T-helper 2 cell treated with Interferon-gamma antibody and Interleukin-4, amounts not matched to agents 5 μg/mL and 100 μg/mL, for 36 hours (primary cell): ENCODE measurements at places on chromosomes 13 and 19.
A peak's percentile ranks its signal among the peaks of the same experiment; 100 is the strongest.

DNA sequence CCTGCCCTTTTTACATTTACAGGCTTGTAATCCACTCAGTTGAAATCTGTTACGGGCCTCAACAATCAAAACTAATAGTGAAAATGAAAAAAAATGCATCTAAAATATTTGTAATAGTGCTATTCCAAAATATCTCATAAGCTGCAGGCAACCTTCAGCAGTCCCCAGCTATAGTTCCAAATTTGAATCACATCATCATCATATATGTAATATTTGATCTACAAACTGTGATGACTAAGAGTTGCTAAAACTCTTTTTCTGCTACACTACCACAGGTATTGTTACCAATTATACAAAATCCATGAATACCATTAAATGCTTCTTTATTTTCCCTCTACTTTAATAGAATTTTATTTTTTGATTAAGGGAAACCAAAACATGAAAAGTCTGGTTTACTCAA, 121.4 kb upstream of the RFC3 start:
- H3K27me3 ChIP-seq = peaks cover 4% of the 10 kb centered on the region
- H3K27ac ChIP-seq = no peak overlapping the region
- H3K4me3 ChIP-seq = no peak overlapping the region
- DNase-seq = no peak
- H3K4me1 ChIP-seq = no peaks in the 10 kb centered on the region

DNA sequence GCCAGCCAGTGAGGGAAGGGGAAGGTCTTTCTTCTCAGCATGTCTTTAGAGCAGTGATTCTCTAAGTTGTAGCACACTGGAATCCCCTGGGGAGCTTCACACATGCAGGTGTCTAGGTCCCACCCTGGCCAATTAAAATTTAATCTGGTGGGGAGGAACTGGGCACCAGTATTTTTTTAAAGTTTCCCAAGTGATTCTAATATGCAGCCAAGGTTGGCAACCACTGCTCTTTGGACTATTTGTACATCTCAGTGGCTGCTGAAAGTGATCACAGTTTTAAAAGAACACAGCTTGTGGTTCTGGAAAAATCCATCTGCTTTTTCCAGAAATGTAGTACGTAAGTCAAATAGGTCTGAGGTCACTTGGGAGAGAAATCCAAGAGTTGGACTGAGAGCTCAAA, 10.7 kb upstream of the KATNAL1 start:
- H3K27me3 ChIP-seq = no peaks in the 10 kb centered on the region
- DNase-seq = no peak
- peaks cover 4% of the 10 kb centered on the region for H3K36me3 ChIP-seq
- no peak overlapping the region for H3K4me3 ChIP-seq

GRCh38 chr13:29676941-29677452, 81.5 kb upstream of the SLC7A1 start:
- no peak for DNase-seq
- H3K36me3 ChIP-seq = no peaks in the 10 kb centered on the region
- H3K4me3 ChIP-seq = no peak overlapping the region
- no peak overlapping the region for H3K27ac ChIP-seq
- no peaks in the 10 kb centered on the region for H3K4me1 ChIP-seq
- peaks cover 9% of the 10 kb centered on the region for H3K27me3 ChIP-seq

DNA sequence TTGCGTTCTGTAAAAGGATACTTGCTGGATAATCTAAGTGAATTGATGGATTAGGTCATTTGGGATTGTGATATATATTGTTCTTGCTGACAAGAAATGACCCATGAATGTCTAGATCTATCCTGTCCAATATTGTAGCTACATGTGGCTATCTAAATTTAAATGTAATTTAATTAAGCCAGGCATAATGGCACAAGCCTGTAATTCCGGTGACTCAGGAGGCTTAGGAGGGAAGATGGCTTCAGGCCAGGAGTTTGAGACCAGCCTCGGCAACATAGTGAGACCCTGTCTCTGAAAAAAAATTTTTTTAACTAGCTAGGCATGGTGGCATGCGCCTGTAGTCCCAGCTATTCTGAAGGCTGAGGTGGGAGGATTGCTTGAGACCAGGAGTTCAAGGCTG, 39.3 kb upstream of the AKAP11 start:
- H3K27me3 ChIP-seq = no peaks in the 10 kb centered on the region
- H3K4me1 ChIP-seq = peaks cover 2% of the 10 kb centered on the region
- H3K36me3 ChIP-seq = peaks cover 11% of the 10 kb centered on the region
- DNase-seq = no peak
- no peak overlapping the region for H3K4me3 ChIP-seq
- no peak overlapping the region for H3K27ac ChIP-seq

- H3K4me3 ChIP-seq = no peak overlapping the region
- no peaks in the 10 kb centered on the region for H3K4me1 ChIP-seq
- no peak for DNase-seq
- no peaks in the 10 kb centered on the region for H3K27me3 ChIP-seq
- no peak overlapping the region for H3K27ac ChIP-seq
- H3K36me3 ChIP-seq = no peaks in the 10 kb centered on the region
Observed at GRCh38 chr13:93525087-93525486, 298.5 kb downstream of the GPC6 start.

DNA sequence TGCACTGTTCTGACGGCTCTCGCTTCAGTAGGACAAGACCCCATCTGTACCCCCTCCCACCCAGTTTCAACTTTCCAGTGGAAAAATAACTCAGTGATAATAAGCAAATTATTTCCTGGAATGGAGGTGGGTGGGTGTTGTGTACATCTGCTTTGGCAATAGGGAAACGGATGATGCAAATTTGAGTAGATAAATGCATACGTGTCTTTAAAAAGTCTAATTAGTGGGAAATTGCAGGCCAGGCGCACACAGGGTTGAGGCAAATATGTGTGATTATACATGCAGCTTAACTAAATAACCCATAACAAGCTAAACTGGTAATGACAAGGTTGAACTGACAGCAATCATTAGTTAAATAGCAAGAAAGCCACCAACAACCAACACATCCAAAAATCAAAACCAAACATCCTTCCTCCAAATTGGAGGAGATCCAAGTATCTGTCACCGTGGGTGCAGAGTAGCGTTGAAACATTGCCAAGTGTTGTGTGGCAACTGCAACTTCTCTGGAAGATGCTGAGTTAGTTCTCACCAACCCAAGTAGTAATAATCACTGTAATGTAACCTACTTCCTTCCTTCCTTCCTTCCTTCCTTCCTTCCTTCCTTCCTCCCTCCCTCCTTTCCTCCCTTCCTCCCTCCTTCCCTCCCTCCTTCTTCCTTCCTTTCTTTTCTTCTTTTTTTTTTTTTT, 54.6 kb downstream of the TRPM4 start:
- no peak for DNase-seq
- no peak overlapping the region for H3K27ac ChIP-seq
- H3K4me1 ChIP-seq = peaks cover 10% of the 10 kb centered on the region
- H3K4me3 ChIP-seq = no peak overlapping the region
- H3K27me3 ChIP-seq = no peaks in the 10 kb centered on the region

DNA sequence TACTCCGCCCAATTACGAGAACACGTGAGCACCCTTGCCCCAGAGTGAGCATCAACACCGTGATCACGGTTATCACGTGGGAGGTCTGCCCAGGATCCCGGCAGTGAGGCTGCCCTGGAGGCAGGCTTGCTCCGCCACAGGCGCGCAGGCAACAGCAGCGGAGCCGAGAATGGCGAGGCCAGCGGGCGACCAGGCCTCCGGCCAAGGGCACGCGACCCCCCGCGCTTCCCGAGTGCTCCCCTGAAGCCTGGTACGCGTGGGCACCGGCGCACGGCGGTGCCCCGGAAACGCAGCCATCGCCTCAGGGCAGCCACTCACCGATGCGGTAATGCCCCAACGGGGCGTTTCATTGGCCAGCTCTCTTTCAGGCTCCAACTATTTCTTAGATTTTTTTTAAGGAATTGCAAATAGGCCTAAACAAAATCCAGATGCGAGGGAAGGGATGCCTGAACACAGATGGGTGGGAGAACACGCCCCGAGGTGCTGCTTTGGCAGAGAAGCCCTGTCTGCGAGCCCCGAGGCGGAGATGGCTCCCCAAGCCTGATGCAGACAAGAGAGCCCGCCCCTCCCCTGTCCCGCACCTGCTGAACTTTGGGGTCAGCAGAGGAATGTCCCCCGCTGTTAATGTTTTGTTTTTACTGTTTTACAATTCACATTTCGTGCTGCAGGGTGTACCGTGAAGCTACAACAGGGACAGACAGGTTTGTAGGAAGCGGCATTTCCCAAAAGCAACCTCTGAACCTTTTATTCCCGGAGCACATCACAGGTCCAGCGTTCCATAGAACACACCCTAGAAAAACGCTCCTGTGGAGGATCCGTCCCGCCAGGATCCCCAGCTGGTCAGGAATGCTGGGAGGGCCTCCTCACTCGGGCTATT, 132.7 kb downstream of the ZDHHC20 start:
- H3K27me3 ChIP-seq = no peaks in the 10 kb centered on the region
- peaks cover 37% of the 10 kb centered on the region for H3K4me1 ChIP-seq
- no peak overlapping the region for H3K27ac ChIP-seq
- DNase-seq = no peak
- H3K4me3 ChIP-seq = no peak overlapping the region

DNA sequence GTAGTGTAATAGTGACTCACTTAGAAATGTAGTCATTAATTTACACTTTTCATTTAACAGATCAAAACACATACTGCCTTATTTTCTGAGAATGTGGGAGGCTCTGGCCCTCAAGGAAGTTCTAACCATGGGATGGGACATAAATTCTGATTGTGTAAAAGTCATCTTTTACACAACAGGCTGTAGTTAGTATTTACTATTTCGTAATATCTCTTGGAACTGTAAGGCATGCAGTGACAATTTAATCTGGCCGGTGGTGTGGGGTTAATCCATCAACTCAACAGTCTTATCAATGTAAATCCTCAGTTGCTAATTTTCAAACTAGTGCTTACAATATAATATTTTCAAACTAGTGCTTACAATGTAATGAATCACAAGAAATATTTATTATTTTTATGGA, 1599.2 kb downstream of the EFNB2 start:
- H3K27me3 ChIP-seq = no peaks in the 10 kb centered on the region
- no peaks in the 10 kb centered on the region for H3K36me3 ChIP-seq
- H3K4me1 ChIP-seq = no peaks in the 10 kb centered on the region

- no peak overlapping the region for H3K4me3 ChIP-seq
- H3K27me3 ChIP-seq = peaks cover 16% of the 10 kb centered on the region
- no peak overlapping the region for H3K27ac ChIP-seq
- peaks cover 4% of the 10 kb centered on the region for H3K4me1 ChIP-seq
- DNase-seq = no peak
Observed at GRCh38 chr13:113856716-113857065, 7.2 kb downstream of the GAS6 start.

DNA sequence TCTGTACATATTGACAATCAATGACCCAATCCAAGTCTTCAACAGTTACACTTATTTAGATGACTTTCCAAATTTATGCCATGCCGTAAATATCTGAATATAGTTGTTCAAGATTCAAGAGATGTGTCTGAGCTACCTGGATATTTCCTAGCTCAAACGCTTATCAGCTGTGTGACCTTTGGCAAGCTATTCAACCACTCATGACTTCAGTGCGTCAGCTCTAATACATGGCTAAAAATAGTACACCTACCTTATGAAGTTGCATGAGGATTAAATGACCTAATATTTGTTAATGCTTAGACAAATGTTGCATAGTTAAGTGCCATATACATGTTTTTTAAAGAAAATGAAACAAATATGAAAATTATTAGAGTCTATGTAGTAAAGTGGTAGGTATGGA, 704.1 kb downstream of the OLFM4 start:
- H3K27ac ChIP-seq = no peak overlapping the region
- H3K4me3 ChIP-seq = no peak overlapping the region
- no peak for DNase-seq

GRCh38 chr19:35935911-35936737, at the start of gene LRFN3:
Gene LRFN3, plus strand, starts transcription at chr19:35936374. Its CDS starts 3,052 bp downstream, at chr19:35939426.
- H3K27ac ChIP-seq = peak within 1 kb of the TSS; percentile 58
- H3K4me1 ChIP-seq = peaks cover 29% of the 10 kb centered on the region
- H3K27me3 ChIP-seq = no peaks in the 10 kb centered on the region

- peaks cover 38% of the 10 kb centered on the region for H3K36me3 ChIP-seq
- no peak for DNase-seq
- H3K27ac ChIP-seq = no peak overlapping the region
- no peaks in the 10 kb centered on the region for H3K27me3 ChIP-seq
- H3K4me1 ChIP-seq = peaks cover 20% of the 10 kb centered on the region
Observed at GRCh38 chr19:39839678-39840327, 5.8 kb upstream of the DYRK1B start.

DNA sequence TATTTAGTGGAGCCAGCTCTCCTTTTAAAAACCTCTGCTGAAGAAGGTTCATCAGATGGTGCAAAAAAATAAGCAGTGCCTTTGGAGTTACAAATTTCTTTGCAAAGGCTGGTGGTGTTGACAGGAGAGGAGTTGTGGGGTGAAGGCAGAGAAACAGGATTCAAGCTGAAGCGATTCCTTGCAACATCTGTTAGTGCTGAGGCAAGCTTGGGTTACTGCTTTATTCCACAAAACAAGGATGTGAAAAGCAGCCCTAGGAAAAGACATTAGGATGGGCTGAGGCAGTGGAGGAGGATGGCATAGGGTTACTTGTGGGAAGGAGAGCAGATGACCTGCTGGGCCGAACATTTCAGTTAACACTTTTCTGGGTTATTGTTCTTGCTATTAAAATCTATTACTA, 390.7 kb downstream of the DLEU7 start:
- no peaks in the 10 kb centered on the region for H3K4me1 ChIP-seq
- no peak overlapping the region for H3K4me3 ChIP-seq
- peaks cover 4% of the 10 kb centered on the region for H3K27me3 ChIP-seq
- no peak overlapping the region for H3K27ac ChIP-seq
- DNase-seq = no peak

- H3K4me1 ChIP-seq = no peaks in the 10 kb centered on the region
- H3K4me3 ChIP-seq = no peak overlapping the region
- H3K27ac ChIP-seq = no peak overlapping the region
- no peak for DNase-seq
Observed at GRCh38 chr13:92487238-92487637, 739.4 kb upstream of the GPC6 start.

DNA sequence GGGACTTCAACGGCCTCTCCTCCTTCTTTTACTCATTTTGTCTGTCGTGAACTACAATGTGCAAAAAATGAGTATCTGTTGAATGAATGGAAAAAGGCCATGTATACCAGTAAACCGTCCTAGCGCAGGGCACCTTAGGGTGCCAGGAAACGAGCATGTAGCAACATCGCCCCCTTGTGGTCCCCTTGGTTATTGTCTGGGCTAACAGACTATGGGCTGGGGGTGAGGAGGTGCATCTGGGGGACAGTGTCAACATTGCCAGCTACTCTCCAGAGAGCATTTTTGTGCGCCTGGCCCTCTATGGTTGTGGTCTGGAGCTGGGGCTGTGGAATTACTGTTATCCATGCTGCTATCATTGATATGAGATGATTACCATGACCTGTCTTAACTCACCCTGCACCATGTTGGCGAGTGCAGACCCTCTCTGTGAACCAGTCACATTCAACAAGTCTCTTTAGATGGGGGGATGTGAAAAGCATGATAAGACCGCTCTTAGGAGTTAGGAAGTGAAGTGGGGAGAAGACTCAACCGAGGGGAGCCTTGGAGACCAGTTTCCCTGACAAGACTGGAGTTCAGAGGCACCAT, 22.8 kb upstream of the SIGLEC11 start:
- peak; percentile 56 for DNase-seq
- no peak overlapping the region for H3K27ac ChIP-seq
- no peaks in the 10 kb centered on the region for H3K4me1 ChIP-seq
- no peaks in the 10 kb centered on the region for H3K27me3 ChIP-seq
- no peak overlapping the region for H3K4me3 ChIP-seq

- H3K4me3 ChIP-seq = no peak overlapping the region
- H3K27me3 ChIP-seq = peaks cover 9% of the 10 kb centered on the region
- DNase-seq = no peak
- no peaks in the 10 kb centered on the region for H3K36me3 ChIP-seq
- no peak overlapping the region for H3K27ac ChIP-seq
Observed at GRCh38 chr13:42865768-42866102, 84.4 kb downstream of the FAM216B start.
